Central memory CD4-positive, alpha-beta T cell (primary cell): ENCODE measurements at places on chromosomes 12 and 14.

- no peak for DNase-seq
Measured at GRCh38 chr14:57512220-57512619, 18.6 kb upstream of the CCDC198 start.

DNA sequence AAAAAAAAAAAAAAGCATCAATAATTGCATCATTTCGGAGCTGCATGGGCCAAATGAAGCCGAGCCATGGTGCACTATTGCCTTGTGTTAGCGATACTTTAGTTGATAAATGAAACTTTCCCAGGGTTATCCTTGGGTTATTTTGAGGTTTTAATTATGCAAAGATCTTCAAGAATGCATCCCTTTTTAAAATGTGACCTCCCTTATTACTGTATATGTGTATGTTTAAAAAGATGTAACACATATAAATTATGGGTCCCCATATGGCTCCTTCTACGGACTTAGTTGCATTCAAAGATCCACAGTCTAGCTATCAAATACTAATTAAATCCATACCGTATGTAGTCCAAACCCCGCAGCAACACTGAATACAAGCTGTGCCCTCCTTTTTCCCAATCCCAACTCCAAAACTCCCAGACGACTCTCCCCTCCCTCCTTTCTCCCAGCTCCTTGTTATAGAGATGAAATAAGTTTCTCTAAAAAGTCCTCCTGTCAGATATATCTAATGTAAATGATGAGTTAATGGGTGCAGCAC lies 129.3 kb upstream of the MAP1LC3B2 start:
- DNase-seq: no peak

- peak; percentile 48 for DNase-seq
Measured at GRCh38 chr12:101697197-101697929, at the start of gene CHPT1. Gene CHPT1, plus strand, starts transcription at chr12:101697640. Its CDS starts 222 bp downstream, at chr12:101697862.

- DNase-seq: no peak
Measured at GRCh38 chr12:68812553-68813241, 4.7 kb downstream of the MDM2 start.

DNA sequence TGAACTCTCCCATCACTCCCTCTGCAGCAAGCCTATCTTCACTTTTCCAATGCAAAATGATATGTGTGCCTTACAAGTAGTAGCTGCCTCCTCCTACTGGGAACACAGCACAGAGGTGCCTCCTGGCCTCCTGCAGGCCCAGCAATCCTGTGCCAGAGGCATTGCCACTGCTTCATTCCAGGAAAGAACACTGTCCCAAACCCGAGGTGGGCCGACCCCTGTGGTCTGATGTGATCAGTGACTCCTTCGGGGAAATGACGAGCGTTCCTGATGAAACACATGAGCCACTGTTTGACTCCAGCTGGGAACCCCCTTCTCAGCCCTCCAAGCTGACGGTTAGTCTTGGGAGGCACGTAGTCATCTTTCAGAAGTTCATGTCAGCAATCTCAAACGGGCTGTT lies 19.5 kb downstream of the PSMC1 start:
- no peak for DNase-seq

- peak; percentile 59 for DNase-seq
Measured at GRCh38 chr12:56987551-56988053, 18.7 kb downstream of the ZBTB39 start.

DNA sequence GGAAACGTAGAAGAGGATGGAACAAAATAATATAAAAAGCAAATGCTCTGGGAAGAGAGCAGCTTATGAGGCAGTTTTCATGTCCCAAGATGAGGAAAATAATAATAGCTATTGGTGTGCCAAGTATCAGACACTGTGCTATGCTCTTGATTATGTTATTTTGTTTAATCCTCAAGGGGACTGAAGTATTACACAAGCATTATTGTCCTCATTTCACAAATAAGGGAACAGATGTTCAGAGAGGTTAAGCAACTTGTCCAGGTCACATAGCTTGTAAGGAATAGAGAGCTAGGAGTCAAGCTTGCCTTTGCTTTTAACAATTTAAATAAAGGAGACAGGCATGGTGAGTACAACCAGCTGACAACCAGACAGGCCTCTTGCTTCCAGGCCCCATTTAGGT lies 26.9 kb upstream of the LTBP2 start:
- DNase-seq: no peak

GRCh38 chr12:66947119-66947518 lies 268.2 kb upstream of the GRIP1 start:
- no peak for DNase-seq

- DNase-seq: no peak
Measured at GRCh38 chr12:69569236-69569635, 16.0 kb upstream of the CCT2 start.

GRCh38 chr14:66105815-66106214 lies 380.4 kb upstream of the CCDC196 start:
- no peak for DNase-seq

DNA sequence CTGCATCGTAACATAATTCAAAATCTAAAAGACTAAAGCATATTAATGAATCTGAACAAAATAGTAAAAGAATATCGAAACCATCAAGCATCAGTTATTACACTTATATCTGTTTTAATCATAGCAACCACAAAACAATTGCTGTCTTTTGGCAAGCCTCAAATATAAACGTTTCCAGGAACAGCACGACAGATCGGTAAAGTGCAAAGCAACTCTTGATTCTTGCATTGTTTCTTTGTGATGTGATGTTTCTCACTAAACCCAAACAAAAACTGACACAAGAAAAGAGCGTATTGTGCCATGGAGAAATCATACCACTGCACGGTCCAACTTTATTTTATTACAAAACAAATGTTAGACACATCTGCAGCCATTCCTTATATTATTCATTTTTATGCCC lies 9.2 kb upstream of the MYF6 start:
- no peak for DNase-seq

DNA sequence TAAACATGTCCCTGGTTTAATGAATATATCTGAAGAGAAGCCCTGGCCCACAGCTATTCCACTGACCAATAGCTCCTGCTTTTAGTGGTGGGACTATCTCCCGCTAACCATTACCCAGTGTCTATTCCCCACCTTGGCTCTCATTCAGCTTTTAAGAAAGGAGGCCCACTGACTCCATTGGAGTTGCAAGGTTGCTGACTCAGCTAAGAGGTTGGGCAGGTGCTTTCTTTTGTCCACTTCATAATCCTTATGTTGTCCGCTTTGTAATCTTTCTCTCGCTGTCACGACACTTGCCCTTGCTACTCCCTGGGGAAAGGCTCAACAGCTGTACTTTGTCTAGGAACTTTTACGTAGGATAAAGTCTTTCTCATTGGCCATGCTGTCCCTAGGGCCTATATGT lies 453.4 kb upstream of the CCDC196 start:
- no peak for DNase-seq
